Spleen (tissue), 13 donors: ENCODE measurements at places on chromosomes 11 and 22. TPM values are rescaled to one million over a fixed set of nuclear protein-coding genes. Genes with fewer than 3 reads are reported as not detected.

DNA sequence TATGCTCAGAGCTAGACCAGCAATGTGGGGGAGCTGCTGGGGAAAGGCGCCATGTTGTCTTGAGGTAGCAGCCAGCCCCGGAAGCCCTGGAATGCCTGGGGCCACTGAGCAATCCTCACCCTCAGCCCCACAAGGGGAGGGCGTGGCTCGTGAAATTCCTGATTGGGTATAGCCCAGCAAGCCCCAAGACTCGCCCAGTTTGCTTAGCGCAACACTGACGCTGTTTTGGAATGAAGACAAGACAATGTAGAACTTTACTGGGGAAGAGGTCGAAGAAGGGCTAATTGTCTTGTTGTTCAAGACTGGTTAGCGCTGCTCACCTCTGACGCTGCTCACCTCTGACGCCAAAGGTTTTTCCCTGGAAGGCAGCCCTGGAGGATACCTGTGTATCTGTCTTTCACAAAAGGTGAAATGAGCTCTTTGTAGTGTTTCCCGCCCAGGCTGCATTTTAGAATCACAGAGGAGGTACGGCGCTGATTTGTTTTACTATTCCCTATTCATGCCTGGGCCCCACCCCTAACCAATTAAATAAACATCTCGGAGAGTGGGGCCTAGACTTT, 47.6 kb downstream of the ST3GAL4 start:
- DNase-seq = no peak
- H3K36me3 ChIP-seq = peaks cover 17% of the 10 kb centered on the region
- peaks cover 18% of the 10 kb centered on the region for H3K4me1 ChIP-seq
- no peak overlapping the region for H3K27ac ChIP-seq

GRCh38 chr11:35257281-35257680, 118.3 kb downstream of the CD44 start:
- H3K4me1 ChIP-seq = no peaks in the 10 kb centered on the region
- no peak overlapping the region for H3K27ac ChIP-seq
- no peak overlapping the region for H3K4me3 ChIP-seq
- H3K36me3 ChIP-seq = no peaks in the 10 kb centered on the region

IFITM10 gene
- 6.9 TPM for total RNA-seq

GRCh38 chr11:70140711-70141485, 62.2 kb upstream of the FADD start:
- no peak for DNase-seq
- H3K27me3 ChIP-seq = peaks cover 56% of the 10 kb centered on the region
- no peaks in the 10 kb centered on the region for H3K36me3 ChIP-seq
- H3K27ac ChIP-seq = no peak overlapping the region
- no peak overlapping the region for H3K4me3 ChIP-seq

MS4A1 gene
- 460 TPM for total RNA-seq

GNAZ gene
- 11.6 TPM for total RNA-seq

GRCh38 chr11:35664977-35665441, 2.4 kb downstream of the TRIM44 start:
- peak overlapping the region; percentile 85 for H3K4me3 ChIP-seq
- H3K27me3 ChIP-seq = no peaks in the 10 kb centered on the region
- H3K36me3 ChIP-seq = no peaks in the 10 kb centered on the region
- H3K4me1 ChIP-seq = peaks cover 22% of the 10 kb centered on the region

DNA sequence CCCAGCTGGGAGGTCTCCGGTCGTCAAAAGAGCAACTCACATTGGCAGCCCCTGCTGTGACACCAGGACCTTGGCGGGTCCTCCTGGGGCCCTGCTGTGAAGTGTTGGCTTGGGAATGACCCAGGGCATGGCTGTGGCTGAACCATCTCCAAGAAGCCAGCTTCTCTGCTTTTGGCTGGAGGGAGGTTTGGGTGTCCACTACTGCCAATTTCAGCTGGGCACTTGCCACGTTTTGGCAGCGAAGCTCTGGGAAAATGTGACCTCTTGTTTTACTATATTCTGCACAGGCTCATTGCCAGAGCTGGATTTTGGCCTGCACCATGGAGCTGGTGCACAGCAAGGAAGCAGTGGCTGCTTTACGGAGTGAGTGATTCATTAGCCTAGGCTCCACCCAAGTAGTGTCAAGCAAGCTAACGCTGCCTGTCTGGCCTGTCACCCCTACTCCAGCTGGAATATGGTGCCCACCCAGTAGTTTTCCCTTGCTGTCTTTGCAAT, 24.3 kb upstream of the SMCO4 start:
- DNase-seq = no peak
- H3K36me3 ChIP-seq = no peaks in the 10 kb centered on the region
- no peak overlapping the region for H3K4me3 ChIP-seq
- H3K4me1 ChIP-seq = no peaks in the 10 kb centered on the region
- H3K27ac ChIP-seq = no peak overlapping the region
- H3K27me3 ChIP-seq = no peaks in the 10 kb centered on the region

GRCh38 chr11:13238879-13239514, 38.6 kb upstream of the BMAL1 start:
- H3K4me1 ChIP-seq = peaks cover 6% of the 10 kb centered on the region
- H3K4me3 ChIP-seq = no peak overlapping the region
- no peak overlapping the region for H3K27ac ChIP-seq

GRCh38 chr11:94028436-94028835, 7.3 kb downstream of the HEPHL1 start:
- H3K27me3 ChIP-seq = no peaks in the 10 kb centered on the region
- no peak for DNase-seq
- no peaks in the 10 kb centered on the region for H3K36me3 ChIP-seq
- no peak overlapping the region for H3K4me3 ChIP-seq
- H3K4me1 ChIP-seq = no peaks in the 10 kb centered on the region

- H3K4me3 ChIP-seq = peak overlapping the region; percentile 26
- no peaks in the 10 kb centered on the region for H3K27me3 ChIP-seq
- no peaks in the 10 kb centered on the region for H3K4me1 ChIP-seq
- peak; percentile 86 for DNase-seq
Observed at GRCh38 chr22:45131749-45132148, 32.0 kb upstream of the NUP50 start.

DNA sequence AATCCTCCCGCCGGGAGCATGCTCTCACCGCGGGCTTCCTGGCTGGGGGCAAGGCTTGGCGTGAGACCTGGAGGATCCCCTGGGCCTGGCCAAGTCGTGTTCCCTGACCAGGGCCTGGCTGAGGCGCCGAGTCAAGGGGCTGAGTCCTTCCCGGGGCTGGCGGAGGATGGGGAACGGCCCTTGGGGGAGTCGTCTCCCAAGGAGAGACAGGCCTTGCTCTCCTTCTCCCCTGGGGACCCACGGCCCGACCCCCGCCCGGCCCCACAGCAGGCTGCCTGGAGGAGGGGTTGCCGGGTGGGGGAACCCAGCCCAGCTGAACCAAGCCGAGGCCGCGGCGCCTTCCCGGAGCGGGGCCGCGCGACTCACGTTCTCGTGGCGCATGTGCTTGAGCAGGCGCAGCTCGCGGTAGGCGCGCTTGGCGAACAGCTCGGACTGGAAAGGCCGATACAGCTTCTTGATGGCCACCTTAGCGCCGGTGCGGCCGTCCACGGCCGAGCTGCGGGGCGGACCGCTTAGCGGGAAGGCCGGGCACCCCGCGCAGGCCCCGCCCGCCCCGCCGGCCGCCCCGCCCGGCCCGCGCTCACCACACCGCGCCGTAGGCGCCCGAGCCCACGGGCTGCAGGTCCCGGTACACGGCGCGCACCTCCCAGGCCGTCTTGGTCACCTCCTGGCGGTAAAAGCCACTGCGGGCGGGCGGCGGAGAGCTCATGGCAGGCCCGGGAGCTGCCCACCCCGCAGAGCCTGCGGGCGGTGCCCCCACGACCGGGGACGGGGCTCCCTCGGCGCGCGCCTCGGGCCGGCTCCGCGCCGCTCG, 475 bp downstream of the MAPK12 start:
- peak overlapping the region; percentile 32 for H3K4me3 ChIP-seq

DNA sequence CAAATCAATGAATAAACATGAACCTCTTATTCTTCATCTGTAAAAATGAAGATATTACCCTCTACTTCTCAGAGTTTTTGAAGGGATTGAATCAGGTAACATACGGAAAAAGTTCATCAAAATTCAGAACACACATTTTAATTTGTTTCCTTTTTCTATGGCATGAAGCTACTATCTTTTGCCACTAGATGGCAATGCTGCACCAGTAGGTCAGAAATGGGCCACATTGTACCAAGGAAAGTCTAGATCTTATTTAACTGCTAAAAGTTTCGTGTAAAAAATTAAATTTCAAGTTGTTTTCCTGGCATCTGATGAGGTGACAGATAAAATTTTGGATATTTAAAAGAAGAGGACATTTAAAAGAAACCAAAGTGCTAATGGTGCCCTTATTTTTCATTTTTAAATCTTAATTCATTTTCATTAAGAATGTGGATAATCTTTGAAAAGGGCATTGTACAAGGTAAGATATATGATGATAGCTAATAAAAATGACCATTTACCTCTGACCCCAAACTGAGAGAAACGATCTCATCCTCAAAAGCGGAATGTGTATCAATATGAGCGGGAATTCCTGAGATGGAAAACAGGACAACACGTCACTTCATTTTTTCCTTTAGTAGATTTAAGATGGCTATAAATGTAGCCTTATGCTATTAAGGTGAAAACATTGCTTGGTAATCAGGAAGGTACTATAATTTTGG, 16.1 kb downstream of the ALKBH8 start:
- no peak overlapping the region for H3K27ac ChIP-seq
- H3K4me3 ChIP-seq = no peak overlapping the region
- DNase-seq = no peak
- no peaks in the 10 kb centered on the region for H3K4me1 ChIP-seq

- H3K27me3 ChIP-seq = no peaks in the 10 kb centered on the region
- H3K27ac ChIP-seq = no peak overlapping the region
- no peaks in the 10 kb centered on the region for H3K4me1 ChIP-seq
- DNase-seq = no peak
Observed at GRCh38 chr11:57392066-57392762, 1.8 kb upstream of the PRG2 start.

KIAA1671 gene
- 7.4 TPM for total RNA-seq

DNA sequence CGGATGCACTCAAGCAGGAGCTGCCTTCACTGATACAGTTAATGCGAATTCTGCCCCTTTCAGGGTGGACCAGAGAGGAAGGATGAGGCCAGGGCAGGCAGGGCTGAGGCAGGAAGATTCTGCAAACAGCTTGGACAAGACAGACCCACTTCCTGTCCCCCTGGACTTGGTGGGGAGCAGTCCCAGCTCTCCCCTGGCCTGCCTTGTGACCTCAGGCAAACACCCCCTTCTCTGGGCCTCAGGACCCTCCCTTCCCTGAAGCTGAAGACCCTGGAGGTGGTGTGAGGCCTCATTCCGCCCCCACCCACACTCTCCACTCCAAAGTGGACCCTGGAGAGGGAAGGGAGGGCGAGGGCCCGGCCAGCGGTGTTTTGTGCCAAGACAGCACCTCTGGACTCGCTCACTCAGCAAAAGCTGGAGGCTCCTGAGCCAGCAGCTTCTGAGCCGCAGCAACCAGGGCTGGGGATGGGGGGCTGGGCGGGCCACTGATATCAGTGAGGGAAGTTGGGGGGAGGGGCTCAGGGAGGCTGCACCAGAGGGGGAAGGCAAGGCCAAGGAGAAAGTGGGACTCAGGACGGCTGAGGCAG, 8.5 kb downstream of the RAB3IL1 start:
- DNase-seq = peak; percentile 81
- H3K27ac ChIP-seq = peak overlapping the region; percentile 44
- H3K27me3 ChIP-seq = no peaks in the 10 kb centered on the region
- no peaks in the 10 kb centered on the region for H3K4me1 ChIP-seq
- peaks cover 46% of the 10 kb centered on the region for H3K36me3 ChIP-seq

GRCh38 chr11:115132436-115133228, 371.6 kb downstream of the CADM1 start:
- H3K36me3 ChIP-seq = no peaks in the 10 kb centered on the region
- H3K27me3 ChIP-seq = peaks cover 4% of the 10 kb centered on the region
- no peak overlapping the region for H3K27ac ChIP-seq
- no peak for DNase-seq

GRCh38 chr11:91081440-91082043, 858.7 kb upstream of the CHORDC1 start:
- H3K27me3 ChIP-seq = no peaks in the 10 kb centered on the region
- H3K36me3 ChIP-seq = no peaks in the 10 kb centered on the region
- no peak for DNase-seq
- no peaks in the 10 kb centered on the region for H3K4me1 ChIP-seq
- H3K27ac ChIP-seq = no peak overlapping the region
- no peak overlapping the region for H3K4me3 ChIP-seq

- no peak overlapping the region for H3K27ac ChIP-seq
- no peak for DNase-seq
- H3K27me3 ChIP-seq = no peaks in the 10 kb centered on the region
- no peaks in the 10 kb centered on the region for H3K4me1 ChIP-seq
- no peak overlapping the region for H3K4me3 ChIP-seq
Observed at GRCh38 chr11:76096552-76096951, 109.8 kb downstream of the WNT11 start.

DNA sequence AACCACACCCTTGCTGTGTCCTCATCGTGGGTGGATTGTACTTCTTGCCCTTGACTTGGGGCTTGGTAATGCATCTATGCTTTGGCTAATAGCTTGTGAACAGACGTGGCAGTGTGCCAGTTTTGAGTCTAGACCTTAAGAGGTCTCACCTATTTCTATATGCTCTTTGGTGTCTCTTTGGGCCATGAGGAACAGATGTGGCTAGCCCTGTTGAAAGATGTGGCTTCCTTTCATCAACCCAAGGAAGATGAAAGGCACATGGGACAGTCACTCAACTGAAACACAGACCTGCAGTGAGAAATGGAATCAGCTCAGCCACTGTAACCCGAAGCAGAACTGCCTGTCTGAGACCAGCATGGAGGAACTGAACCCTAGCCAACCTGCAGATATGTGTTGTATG, 7.9 kb upstream of the NELL1 start:
- H3K36me3 ChIP-seq = no peaks in the 10 kb centered on the region
- H3K27ac ChIP-seq = no peak overlapping the region
- DNase-seq = no peak
- H3K4me3 ChIP-seq = no peak overlapping the region
- no peaks in the 10 kb centered on the region for H3K27me3 ChIP-seq

DEFB131B gene
- not detected for total RNA-seq

- H3K4me1 ChIP-seq = no peaks in the 10 kb centered on the region
- no peaks in the 10 kb centered on the region for H3K36me3 ChIP-seq
- H3K27me3 ChIP-seq = no peaks in the 10 kb centered on the region
- DNase-seq = no peak
- H3K27ac ChIP-seq = no peak overlapping the region
- no peak overlapping the region for H3K4me3 ChIP-seq
Observed at GRCh38 chr11:27388001-27388400, 25.0 kb upstream of the CCDC34 start.

PLEKHB1 gene
- 6.0 TPM for total RNA-seq

B4GALNT4 gene
- total RNA-seq = 0.51 TPM

- H3K4me3 ChIP-seq = no peak overlapping the region
- peaks cover 7% of the 10 kb centered on the region for H3K27me3 ChIP-seq
- peak; percentile 59 for DNase-seq
- no peak overlapping the region for H3K27ac ChIP-seq
- no peaks in the 10 kb centered on the region for H3K36me3 ChIP-seq
Observed at GRCh38 chr22:25764270-25765015, 22.5 kb downstream of the MYO18B start.

- H3K4me1 ChIP-seq = peaks cover 23% of the 10 kb centered on the region
- peak; percentile 90 for DNase-seq
- no peaks in the 10 kb centered on the region for H3K27me3 ChIP-seq
- H3K27ac ChIP-seq = no peak overlapping the region
- H3K4me3 ChIP-seq = peak overlapping the region; percentile 38
- H3K36me3 ChIP-seq = no peaks in the 10 kb centered on the region
Observed at GRCh38 chr22:28883917-28884746, 760 bp downstream of the ZNRF3 start.

GRCh38 chr11:127345819-127346459, 345.4 kb upstream of the KIRREL3 start:
- H3K36me3 ChIP-seq = no peaks in the 10 kb centered on the region
- no peak for DNase-seq
- H3K27me3 ChIP-seq = no peaks in the 10 kb centered on the region
- H3K4me1 ChIP-seq = no peaks in the 10 kb centered on the region
- no peak overlapping the region for H3K4me3 ChIP-seq

PAX6 gene
- total RNA-seq = not detected

- no peaks in the 10 kb centered on the region for H3K36me3 ChIP-seq
- DNase-seq = no peak
- H3K4me1 ChIP-seq = no peaks in the 10 kb centered on the region
- H3K27ac ChIP-seq = no peak overlapping the region
Observed at GRCh38 chr11:28581286-28582242, 473.4 kb downstream of the METTL15 start.
